Bone marrow (tissue), 2 donors: ENCODE measurements at places on chromosomes 2 and 18.

DNA sequence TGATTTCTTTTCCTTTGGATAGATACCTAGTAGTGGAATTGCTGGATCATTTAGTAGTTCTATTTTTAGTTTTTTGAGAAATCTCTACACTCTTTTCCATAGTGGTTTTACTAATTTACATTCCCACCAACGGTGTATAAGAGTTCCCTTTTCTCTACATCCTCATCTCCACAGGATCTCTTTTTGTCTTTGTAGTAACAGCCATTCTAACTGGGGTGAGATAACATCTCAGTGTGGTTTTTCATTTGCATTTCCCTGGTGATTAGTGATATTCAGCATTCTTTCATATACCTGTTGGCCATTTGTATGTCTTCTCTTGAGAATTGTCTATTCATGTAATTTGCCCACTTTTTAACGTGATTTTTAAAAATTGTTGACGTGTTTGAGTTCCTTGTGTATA lies 13.8 kb downstream of the RFTN2 start:
- DNase-seq, result no peak

GRCh38 chr18:55398858-55399257 lies 189.1 kb downstream of the TCF4 start:
- DNase-seq, result no peak

DNA sequence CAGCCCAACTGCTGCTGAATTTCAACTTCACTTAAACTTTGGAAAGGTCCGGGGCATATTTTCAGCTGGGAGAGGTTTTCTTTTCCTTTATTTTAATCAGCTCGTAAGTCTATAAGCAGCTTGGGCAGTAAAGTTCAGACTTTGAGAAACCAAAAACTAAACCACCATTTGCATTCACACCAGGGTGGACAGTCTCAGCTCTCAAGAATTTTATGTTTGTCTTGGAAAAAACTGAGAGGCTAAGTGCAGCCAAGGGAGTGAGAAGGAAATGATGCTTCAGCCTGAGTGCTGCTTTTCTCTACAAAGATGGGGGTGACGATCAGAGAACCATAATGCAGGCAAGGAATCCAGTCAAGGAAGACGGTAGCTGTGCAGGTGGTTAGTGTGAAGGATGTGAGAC lies 30.2 kb downstream of the MCFD2 start:
- no peak for DNase-seq

- no peak for DNase-seq
These were observed 1467.8 kb downstream of the DPP10 start for GRCh38 chr2:115910270-115910669.

DNA sequence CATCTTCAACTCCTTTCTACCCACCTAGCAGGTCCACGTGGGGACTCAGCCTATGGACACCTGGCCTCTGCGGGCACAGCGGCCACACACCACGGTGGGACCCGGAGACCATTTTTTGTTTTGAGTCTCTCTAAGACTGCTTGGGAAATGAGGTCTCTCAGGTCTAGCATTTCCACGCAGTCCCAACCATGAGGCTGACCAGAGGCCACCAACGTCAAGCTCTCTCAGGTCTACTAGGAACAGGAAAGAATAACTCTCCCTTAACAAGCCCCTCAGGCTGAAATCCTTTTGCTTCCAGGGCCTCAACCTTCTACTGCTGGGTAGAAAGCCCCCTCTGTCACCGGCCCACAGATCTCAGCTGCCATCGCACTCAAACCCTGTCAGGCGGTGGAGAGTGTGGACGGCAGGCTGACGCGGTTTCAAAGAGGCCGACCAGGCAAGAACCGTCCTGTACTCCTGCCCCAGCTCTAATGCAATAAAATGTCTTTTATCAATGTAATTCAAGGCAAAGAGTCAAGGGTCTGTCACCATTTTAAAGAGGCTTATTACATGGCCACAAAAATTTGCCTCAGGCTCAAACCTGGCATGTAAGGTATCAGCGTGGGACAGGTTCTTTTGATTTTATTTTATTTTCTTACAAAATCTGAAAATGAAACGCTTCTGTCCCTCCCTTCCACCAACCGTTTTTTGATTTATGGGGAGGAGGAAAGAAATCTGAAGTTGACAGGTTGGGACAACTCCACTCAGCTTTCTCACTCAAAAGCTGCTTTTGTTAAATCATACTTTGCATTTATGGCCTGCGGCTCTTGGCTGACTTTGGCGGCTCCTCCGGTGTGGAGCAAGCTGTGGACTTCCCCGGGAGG lies 74.0 kb downstream of the BCL11A start:
- no peak for DNase-seq

DNA sequence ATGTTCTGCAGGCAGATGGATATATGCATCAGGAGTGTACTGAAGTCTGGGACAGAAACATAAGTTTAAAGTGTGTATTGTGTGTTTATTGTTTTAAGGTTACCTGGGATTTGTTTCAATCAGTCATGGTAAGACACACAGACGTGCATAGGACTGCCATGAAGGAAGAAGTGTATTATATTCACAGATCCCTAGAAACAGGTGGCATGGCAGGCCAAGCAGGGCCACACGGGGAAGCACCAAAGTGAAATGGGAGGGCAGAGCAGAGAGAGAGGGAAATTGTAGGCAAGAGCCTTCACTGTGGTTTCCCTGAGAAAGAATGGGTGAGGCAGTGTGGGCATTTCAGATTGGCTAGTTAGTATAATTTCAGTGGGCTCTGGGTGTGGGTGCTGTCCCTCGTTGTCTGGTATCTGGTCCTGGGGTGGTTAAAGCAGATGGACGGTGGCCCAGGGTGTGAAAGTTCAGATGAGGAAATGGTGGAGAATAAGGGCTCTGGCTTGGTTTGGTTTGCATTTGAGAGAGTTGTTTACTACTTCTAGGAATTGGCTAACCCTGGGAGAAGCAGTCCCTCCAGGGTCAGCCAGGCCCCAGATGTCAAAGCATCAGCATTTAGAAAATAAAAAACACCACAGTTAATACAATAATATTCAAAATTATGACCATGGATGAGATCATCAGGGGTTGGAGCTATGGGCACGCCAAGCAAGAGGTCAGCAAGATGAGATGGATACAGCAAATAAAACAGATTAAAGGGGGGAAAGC lies 160.0 kb downstream of the LRRC30 start:
- no peak for DNase-seq

DNA sequence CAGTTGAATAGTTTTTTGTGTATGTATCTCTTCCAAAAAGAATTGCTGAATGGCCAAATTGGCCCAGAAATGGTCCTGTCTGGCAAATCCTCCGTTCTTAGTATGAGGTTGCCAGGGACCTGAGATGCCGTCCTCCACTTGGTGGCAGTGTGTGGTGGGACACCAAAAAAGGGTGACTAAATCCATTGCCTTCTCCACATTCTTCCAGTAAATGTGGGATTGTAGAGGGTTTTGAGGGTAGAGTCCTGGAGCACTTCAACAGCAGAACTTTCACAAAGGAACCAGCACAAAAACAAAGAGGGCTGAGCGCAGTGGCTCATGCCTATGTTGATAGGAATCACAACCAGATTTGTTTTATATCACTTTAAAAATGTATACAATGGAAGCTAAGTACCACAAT lies 199.9 kb downstream of the BCL2 start:
- DNase-seq, result no peak

- DNase-seq, result no peak
These were observed 267.6 kb downstream of the TFCP2L1 start for GRCh38 chr2:121017396-121017795.

DNA sequence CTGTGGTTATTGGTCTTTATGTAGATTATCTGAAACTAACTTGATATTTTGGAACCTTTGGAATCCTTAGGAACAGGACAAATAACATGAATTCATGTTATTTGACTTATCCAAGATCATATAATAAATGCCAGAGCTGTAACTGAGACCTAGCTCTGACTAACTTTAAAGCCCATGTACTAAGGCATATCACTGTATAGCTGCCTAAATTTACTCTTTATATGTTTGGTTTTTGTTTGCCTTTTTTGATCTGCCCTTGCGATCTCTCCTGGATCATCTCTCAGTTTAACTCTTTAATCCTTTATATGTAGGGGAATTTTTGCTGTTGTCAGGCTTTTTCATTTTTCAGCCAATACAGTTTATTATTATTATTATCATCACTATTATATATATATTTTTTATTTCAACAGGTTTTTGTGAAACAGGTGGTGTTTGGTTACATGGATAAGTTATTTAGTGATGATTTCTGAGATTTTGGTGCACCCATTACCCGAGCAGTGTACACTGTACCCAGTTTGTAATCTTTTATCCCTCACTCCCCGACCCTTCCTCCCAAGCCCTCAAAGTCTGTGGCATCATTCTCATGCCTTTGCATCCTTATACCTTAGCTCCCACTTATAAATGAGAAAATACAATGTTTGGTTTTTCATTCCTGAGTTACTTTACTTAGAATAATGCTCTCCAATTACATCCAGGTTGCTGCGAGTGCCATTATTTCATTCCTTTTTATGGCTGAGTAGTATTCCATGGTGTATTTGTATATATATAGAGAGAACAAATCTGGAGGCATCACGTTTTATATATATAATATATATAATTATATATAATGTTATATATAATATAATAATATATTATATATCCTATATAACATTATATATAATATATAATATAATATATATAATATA lies 48.9 kb downstream of the APLF start:
- DNase-seq, result no peak

- no peak for DNase-seq
These were observed 216.2 kb upstream of the HS6ST1 start for GRCh38 chr2:128534688-128535392.

GRCh38 chr2:41326851-41327250 lies 721.0 kb upstream of the PKDCC start:
- DNase-seq, result no peak

- no peak for DNase-seq
These were observed 133.0 kb upstream of the PGAP1 start for GRCh38 chr2:197059477-197059876.

GRCh38 chr2:196176142-196176738 lies 4.9 kb upstream of the STK17B start:
- no peak for DNase-seq

- DNase-seq, result no peak
These were observed 817.4 kb upstream of the ACVR2A start for GRCh38 chr2:147027436-147027835.

GRCh38 chr18:905307-905947 lies 756 bp downstream of the ADCYAP1 start:
- no peak for DNase-seq

DNA sequence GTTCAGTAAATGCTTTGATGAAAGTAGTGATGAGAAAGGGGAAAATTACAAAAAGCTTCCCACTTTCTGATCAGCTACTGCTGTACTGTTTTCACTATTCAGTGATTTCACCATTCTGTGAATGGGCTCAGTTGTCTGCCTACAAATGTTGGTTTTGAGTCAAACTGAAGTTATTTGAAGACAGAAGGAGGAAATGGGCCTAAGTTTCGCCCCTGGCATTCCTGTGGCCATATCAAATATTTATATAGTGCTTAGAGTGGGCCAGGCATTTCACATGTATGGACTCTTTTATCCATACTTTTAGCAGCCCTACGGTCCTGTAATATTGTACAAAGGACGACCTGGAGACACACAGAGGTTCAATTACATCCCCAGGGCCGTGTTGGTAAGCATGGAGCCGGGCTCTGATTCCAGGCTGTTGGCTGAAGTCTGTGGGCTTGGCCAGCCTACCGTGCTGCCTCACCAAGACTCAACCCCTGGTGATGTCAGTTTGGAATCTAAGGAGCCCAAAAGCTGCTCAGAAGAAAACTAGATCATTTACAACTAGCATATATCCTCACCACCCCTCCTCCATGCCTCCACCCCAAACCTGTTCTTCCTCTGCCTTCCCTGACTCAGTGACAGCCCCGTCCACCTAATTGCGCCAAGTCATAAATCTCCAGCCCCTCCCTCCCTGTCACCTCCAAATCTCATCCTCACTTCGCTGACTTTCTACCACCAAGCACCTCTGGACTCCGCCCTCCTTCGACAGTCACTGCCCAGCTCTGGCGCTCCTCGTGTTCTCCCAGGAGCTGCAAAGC lies 10.1 kb upstream of the GRHL1 start:
- DNase-seq, result no peak

DNA sequence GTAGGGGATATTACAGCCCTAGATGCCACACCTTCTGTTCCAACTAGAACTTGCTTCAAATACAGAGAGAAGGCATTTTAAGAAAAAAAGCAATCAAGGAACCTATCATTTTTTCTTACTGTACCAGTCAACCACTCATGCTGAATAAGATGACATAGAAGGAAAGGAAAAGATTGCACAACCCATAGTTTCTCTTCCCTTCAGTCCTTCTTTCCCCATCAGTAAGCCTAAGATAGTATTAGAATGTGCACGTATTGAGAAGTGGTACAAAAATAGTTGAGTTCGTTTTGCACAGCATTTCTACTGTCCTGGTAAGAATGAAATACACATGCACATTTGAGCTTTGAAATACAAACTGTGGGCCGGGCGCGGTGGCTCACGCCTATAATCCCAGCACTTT lies 27.0 kb upstream of the HK2 start:
- no peak for DNase-seq

GRCh38 chr2:220068846-220069245 lies 441.4 kb downstream of the SLC4A3 start:
- no peak for DNase-seq

DNA sequence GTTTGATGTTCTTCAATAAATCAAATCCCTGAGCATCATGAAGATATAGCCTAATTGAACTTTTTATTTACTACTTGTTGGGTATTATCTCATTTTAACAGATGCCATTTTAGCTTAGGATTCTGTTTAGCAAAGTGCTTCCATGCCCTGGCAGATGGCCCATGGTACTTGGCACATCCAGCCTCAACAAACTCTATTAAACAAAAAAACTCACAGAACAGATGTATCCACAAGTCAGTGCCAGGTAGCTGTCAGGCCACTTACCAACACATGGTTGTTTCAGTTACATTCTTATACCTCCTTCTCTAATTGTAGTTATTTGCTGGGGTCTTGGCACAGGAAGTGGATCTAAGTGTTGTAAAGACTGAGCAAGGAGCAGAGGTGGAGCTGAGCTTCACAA lies 29.6 kb downstream of the GAD1 start:
- no peak for DNase-seq

GRCh38 chr2:142724186-142724585 lies 153.3 kb upstream of the KYNU start:
- no peak for DNase-seq

DNA sequence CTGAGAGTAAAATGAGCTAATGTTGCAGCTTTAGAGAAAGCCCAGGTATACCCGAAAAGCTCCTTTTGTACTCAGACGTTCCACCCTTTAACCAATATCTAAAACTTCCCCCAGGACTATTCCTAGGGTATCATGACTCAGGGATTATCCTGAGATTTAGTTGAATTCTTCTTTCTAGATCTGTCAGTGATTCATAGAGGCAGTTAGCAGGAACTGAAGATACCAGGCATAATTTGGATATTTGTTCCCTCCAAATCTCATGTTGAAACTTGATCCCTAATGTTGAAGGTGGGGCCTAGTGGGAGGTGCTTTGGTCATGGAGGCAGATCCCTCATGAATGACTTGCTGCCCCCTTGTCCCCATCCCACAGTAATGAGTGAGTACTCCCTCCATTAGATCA lies 161.2 kb upstream of the LRP1B start:
- no peak for DNase-seq

- DNase-seq, result no peak
These were observed 438.2 kb downstream of the MEIS1 start for GRCh38 chr2:66872986-66873754.

- DNase-seq, result no peak
These were observed 97.1 kb downstream of the MAPK4 start for GRCh38 chr18:50656841-50657470.
